ENCODE measurements at places on chromosomes 1 and 21. TPM values are rescaled to one million over a fixed set of nuclear protein-coding genes. Genes with fewer than 3 reads are reported as not detected.
A peak's percentile ranks its signal among the peaks of the same experiment; 100 is the strongest.

Gene AJAP1
- 0.57 TPM for total RNA-seq

Gene RHBDL2
- total RNA-seq, result not detected

Gene HLCS
- total RNA-seq, result 27.6 TPM

Gene C1QB
- total RNA-seq, result not detected

DNA sequence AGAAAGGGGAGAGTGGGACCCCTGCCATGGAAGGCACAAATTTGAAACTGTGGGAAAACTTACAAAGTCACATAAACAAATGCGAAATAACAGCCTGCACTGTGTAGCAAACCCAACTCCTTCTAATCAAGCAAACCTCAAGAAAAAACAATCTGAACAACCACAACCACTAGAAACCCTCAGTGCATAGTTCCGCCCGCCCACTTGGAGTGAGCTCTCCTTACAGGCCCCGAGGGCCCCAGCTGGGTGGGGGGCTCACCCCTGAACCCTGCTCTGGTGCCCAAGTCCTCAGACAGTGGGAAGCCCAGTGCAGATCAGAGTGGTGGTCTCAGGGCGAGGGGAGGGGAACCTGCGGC, 931 bp upstream of the MXRA8 start:
- peak; percentile 84 for DNase-seq

DNA sequence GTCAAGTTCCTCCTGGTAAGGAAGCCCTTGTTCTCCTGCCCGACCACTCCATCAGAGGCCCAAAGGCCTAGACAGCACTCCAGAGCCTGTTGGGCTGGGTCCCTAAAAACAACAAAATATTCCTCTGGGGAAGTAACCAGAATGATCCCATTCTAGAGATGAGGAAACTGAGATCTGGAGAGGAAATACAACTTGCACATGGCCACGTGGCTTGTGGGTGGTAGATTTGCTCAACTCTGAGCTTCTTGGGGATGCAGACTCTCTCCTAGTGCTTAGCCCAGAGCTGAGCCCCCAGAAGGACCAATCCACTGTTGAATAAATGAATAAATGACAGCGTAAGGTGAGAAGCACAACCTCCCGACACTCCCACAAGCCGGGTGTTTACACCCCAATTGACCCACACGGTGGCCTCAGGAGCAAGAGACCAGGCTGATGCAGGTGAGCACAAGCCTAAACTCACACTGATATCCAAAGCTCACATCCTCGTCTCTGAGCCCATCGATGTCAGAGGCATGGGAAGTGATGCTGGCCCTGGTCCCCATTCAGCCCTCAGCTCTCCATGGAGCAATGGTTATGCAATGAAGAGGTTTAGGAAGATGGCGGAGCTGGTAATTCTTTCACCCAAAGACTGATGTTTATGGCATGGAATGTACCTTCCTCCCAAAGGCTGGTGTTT, 172.5 kb upstream of the EDN2 start:
- DNase-seq, result no peak

GRCh38 chr1:201710632-201711597, 118.0 kb upstream of the IPO9 start:
- DNase-seq, result peak; percentile 38

DNA sequence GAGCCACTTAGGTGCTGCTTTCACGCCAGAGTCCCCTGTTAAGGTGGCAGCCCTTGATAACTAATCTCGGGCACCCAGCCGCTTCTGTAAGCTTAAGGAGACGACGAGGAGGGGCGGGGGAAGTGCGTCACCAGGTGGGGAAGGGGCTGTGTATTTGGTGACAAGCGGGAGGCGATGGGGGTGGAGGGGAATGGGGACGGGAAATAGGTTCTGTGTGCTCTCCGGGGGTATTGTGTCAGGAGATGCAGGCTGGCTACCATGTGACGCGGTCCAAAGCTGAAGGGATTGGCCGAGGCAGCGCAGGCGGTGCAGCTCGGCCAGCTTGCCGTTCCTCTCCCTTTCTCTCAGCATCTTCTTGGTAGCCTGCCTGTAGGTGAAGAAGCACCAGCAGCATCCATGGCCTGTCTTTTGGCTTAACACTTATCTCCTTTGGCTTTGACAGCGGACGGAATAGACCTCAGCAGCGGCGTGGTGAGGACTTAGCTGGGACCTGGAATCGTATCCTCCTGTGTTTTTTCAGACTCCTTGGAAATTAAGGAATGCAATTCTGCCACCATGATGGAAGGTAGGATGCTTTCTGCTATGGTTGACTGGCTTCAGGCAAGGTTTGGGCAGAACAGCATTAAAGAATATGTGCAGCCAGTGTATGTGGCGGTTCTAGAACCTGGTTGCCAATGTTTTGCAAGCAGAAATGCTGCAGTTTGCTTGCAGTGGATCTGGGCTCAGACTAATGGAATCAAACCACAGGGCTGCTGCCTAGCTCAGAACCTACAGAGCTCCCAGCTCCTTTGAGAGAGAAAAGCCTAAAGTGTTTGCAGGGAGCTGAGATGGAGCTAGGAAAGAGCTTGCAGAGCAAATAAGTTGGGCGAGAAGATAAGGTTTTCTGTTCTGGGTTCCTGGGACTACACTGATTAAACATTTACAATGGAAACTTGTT, at the start of gene SGIP1:
Gene SGIP1, plus strand, starts transcription at position 350 of the 937 bp plus-strand sequence. Its CDS starts 206 bp downstream, at position 556.
- DNase-seq, result peak; percentile 54

DNA sequence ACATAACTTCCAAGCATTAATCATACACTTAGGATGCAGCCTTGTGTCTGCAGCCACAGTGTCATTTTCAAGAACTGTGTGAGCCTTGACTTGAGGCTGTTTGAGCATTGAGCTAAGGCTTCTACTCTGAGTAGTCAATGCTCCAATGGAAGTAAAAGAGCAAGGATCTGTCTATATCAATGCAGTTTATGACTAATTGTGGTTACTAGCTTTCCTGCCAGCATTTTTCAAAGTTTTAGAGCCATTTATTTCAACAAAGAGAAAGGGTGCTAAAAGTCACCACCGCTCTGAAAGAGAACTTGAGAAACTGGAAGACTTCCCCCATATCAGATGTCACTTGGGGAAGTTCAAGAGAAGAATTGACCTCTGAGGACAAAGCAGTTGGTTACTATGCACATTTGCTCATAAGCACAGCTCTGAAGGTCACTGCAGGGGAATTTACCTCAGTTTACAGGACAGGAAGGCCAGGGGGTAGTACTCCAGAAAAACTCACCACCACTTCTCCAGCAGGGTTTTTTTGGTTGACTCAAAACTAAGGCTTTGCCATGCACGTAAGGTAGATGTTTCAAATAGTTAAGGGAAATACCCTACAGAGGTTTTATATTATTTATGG, 24.5 kb upstream of the RGS1 start:
- peak; percentile 84 for DNase-seq

DNA sequence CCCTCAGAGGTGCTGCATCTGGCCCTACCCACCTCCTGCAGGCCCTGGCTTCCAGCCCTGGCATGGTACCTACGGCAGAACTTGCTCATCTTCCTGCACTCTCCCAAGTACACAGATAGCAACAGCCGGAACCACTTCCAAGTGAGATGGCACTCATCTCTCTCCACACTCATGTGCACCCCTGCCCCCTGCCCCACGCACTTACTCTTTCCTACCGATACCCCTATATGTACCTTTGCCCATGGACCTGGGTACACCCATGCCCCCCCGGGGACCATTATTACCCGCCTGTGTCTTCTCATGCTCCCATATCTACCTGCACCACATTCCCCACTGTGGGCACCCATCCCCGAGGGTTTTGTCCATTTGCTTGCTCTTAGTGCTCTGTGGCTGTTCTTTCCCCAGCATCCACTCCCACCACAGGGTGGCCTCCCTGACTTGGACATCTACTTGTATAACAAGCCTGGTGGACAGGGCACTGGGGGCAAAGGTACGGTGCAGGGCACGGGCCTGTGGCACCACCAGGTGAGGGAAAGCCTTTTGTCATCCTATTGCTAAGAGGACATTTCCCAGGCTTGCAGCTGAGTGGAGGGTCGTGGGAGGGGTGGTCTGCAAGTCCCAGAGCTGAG, 14.7 kb downstream of the HYI start:
- no peak for DNase-seq

- DNase-seq, result no peak
Measured at GRCh38 chr21:18370301-18370700, 33.3 kb downstream of the TMPRSS15 start.

DNA sequence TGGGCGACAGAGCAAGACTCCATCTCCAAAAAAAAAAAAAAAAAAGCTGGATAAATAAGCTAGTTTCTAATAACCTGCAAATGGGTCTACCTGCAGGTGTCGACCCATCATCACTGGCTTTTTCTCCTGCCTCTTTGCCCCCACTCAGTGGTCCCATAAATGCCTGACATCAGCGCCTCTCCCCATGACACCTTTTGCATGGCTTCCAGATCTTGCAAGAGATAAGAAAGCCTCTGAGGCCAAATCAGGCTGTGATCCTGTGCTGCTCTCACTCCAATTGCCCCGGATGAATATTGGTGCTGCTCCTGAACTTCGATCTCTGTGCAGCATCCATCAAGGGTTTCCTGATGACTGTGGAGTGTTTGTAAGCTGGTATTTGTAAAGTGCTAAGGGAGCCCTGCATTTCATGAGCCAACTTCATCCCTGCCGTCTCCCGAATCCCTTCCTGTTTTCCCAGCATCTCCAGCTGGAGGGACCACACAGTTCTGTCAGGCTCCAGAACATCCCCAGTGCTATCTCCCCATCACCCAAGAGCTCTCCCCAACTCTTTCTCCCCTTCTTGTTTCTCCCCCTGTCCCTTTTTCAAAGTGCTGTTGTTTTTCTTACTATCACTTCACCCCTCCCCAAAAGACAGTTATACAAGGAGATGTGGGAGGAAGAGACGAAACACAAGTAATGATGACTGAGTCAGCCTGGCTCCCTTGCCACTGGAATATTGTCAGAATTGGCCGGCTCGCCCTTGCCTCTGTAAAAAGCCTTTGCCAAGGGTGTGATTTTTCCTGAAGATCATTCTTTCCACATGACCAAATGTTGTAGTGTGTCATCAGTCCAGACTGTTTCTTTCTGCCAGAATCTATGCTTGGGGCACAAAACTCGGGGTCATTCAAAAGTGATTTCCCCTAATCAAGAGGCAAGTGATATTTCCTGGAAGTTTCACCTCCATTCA, 2.8 kb upstream of the EFHD2 start:
- DNase-seq, result peak; percentile 89

DNA sequence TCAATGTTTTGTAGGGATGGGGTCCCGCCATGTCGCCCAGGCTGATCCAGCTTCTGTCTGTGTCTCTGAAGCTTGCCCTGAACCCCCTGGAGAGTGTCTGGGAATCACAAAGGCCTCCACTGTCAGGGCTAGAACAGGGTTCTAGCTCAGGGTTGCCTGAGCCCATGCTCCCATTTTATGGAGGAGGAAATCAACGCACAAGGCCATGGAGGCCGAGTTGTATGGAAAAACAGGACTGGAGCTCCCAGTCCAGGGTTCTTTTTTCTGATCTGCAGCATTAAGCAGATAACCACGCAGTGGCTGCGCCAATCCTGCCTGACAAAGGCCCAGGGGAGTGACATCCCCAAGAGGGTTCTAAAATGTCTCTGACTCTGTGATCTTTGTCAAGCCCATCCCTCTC, 67.6 kb upstream of the NBPF3 start:
- DNase-seq, result no peak

GRCh38 chr1:62131093-62131725, 63.4 kb upstream of the L1TD1 start:
- peak; percentile 75 for DNase-seq

- DNase-seq, result no peak
Measured at GRCh38 chr1:34363447-34363846, 186.7 kb downstream of the C1orf94 start.

All from fibroblast of the aortic adventitia (primary cell).